ENCODE measurements at places on chromosomes 2 and 18.

GRCh38 chr2:121865914-121866313, 110.5 kb downstream of the TSN start:
- DNase-seq = no peak

- no peak for DNase-seq
These were observed 559.8 kb downstream of the SUCLG1 start for GRCh38 chr2:83899271-83899670.

GRCh38 chr2:36453652-36454051, 98.1 kb downstream of the CRIM1 start:
- DNase-seq = no peak

DNA sequence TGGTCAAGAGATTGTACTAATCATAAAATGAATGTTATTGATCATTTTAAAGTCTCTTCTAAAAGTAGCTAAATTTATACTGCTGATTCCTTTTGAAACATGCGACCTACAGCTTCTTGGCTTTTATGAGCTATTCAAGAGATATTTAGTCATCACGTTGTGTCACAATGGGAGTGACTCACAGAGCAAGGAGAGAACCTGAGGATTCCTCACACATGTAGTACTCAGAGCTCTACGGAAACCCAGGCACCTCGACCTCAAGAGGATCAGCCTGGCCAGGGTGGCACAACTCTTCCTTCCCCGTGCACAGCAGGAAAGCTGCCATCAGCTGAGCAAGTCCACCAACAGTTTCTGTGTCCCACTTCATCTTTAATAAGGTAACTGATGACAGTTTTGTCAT, at the start of gene DHRS9:
DHRS9 (plus strand) TSS at position 223 of the 400 bp plus-strand sequence. CDS start 12,019 bp downstream, outside the sequence.
- DNase-seq = no peak

DNA sequence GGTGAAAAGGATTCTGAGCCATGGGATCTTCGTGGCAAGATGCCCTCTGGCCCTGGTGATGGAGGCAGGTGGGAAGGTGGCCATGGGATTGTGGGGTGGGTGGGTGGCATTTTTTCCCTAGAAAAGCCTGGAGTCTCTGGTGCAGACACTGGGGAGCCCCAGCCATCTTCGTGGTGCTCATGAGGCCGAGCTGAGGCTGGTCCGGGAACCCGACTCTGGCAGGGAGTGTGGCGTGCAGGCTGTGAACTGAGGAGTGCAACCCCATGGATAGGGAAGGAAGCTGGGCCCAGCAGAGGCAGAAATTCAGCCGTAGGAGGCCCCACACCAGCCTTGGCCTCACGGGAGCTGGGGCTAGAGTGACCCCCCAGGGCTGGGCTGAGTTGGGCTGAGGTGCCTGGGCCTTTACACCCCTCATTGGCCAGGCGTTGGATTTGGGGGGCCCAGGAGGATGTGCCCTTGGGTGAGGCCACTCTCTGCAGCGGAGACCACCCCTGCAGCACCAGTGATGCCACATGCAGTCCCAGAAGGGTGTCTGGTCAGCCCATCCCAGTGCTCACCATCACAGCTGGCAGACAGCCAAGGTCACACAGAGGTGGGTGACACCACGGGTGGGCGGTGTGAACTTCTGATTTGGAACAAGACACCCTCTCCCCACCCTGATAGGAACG, 115.6 kb upstream of the HDAC4 start:
- DNase-seq = no peak

GRCh38 chr2:77800410-77800809, 278.2 kb upstream of the LRRTM4 start:
- no peak for DNase-seq
